ENCODE measurements at places on chromosomes 7 and 10.

- DNase-seq, result no peak
Observed at GRCh38 chr10:116673866-116674265, 53.1 kb downstream of the PNLIPRP2 start.

GRCh38 chr7:132580717-132581285 is 4.5 kb upstream of the PLXNA4 start:
- peak; percentile 66 for DNase-seq

- no peak for DNase-seq
Observed at GRCh38 chr7:73828107-73828803, 2.5 kb upstream of the CLDN4 start.

GRCh38 chr10:77333610-77334340 is 303.8 kb downstream of the KCNMA1 start:
- no peak for DNase-seq

DNA sequence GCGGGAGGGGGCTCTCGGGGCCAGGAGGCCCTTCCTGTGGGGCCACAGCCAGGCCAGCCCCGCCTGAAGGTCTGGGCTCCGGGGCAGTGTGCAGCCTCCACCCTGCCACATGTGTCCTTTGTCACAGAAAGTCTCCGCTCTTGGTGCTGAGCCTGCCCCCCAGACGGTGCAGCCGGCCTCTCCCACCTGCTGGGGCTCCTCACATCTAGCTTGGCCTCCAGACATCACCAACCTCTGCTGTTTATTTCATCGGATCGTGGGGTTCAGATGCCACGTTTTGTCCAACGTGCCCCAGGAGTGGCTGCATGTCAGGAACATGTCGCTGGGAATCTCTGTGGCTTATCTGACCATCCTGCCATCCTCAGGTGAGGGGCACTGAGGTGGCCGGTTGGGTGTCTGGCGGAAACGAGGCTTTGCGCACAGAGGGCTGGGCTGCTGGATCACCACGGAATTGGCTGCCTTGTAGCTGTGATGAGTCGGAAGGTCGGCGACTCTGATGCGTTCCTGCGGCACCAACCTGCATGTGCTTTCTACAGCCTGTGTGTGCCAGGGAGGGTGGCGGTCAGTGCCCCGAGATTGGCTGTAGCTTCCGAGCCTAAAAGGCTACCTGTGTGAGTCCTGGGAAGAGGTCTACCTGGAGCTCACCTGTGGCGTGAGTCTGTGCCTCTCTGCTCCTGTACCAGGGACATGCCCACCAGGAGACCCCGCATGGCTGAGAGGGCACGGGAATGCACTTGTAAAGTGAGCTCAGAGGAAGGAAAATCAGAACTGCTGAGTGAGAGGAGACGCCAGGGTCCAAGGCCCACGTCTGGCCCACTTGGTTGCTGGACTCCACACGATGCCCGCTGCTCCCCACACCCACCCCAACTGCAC is 316.4 kb downstream of the DNAJB6 start:
- DNase-seq, result no peak

- DNase-seq, result no peak
Observed at GRCh38 chr10:71238626-71239025, 26.3 kb downstream of the UNC5B start.

- no peak for DNase-seq
Observed at GRCh38 chr10:121469797-121470606, 128.2 kb downstream of the FGFR2 start.

DNA sequence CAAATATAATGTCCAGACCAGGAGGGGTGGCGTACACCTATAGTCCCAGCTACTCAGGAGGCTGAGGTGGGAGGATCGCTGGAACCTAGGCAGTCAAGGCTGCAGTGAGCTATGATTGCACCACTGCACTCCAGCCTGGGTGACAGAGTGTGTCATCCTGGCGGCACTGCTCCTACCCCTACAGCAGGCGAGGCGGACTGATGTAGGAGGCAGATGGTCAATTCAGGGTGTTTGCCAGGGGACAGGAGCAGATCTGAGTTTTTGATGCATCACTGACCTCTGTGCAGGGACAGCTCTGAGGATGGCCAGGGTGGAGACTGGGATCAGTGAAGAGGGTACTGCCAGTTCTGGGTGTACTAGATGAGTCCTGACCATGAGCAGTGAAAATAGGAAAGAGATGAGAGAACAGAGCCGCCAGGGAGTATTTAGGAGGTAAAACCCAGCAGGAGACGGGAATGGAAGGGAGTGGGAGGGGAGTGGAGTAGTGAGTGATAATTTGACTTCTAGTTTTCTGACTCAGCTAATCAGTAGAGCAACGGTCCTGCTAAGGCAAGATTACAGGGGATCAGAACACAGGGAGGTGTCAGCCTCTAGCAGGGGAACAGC is 75.3 kb downstream of the HIP1 start:
- no peak for DNase-seq

GRCh38 chr10:103612462-103613365 is 119.2 kb downstream of the NEURL1 start:
- DNase-seq, result peak; percentile 31

GRCh38 chr7:131935180-131935579 is 378.8 kb upstream of the PODXL start:
- DNase-seq, result no peak

GRCh38 chr10:117135026-117135372 is 3.1 kb downstream of the VAX1 start:
- DNase-seq, result no peak

DNA sequence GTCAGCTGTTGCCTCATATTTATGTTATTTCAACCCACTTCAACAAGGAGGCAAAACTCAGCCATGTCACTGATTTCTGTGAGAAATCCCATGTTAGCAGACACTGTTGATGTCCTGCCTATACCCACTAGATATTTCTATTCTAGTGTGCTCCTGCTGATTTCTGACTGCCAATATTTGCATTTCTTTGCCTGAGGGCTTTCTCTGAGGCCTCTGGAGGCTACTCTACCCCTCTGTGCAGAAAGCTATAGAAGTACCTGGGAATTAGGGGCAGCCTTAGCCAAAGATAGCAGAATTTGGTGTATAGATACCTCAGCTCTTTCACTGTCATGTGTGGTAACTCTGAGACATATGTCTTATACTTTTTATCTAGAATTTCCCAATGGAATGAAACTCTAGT is 348.8 kb downstream of the SORCS3 start:
- no peak for DNase-seq

Measured in hippocampal formation (tissue), 2 donors.